ENCODE measurements at places on chromosomes 7 and 10. TPM values are rescaled to one million over a fixed set of nuclear protein-coding genes. Genes with fewer than 3 reads are reported as not detected.

DNA sequence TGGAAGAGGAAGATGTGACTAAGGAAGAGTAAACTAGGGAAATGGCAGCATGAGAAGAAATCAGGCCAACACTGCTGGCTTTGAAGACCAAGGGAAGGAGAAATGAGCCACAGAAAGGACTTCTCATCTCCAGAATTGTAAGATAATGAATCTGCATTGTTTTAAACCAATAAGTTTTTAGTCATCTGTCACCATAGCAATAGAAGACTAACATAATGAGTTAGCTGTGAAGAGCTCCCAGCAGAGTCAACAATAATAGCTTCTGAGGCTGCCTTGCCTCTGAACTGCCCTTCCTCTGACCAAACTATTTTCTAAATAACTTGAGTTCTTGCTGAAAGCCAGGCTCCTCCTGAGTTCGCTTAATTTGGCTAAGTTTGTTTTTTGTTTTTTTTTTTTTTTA lies 103.6 kb downstream of the CACNA2D1 start:
- H3K27me3 ChIP-seq = no peaks in the 10 kb centered on the region
- H3K4me1 ChIP-seq = no peaks in the 10 kb centered on the region

- no peak overlapping the region for H3K4me3 ChIP-seq
- no peaks in the 10 kb centered on the region for H3K4me1 ChIP-seq
- H3K27ac ChIP-seq = no peak overlapping the region
- H3K27me3 ChIP-seq = no peaks in the 10 kb centered on the region
Measured at GRCh38 chr7:130223646-130224045, 16.0 kb downstream of the SSMEM1 start.

DNA sequence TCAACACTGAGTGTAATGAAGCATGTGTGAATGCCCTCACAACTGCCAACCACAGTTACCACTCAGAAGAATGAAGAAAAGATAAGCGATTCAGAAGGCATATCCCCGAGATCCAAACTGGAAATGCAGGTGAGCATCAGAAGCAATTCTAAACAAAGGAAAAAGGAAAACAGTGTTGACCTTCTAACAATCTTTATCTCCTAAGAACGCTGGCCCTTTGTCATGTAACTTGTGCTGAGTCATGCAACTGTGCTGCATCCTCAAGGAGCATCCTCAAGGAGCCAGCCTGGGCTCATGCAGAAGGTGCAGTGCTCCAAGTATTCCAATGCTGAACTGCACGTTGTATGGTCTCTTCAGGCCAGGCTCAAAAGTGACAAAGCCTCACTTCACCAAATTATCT lies 30.6 kb downstream of the SEC61G start:
- no peak overlapping the region for H3K4me3 ChIP-seq
- no peaks in the 10 kb centered on the region for H3K4me1 ChIP-seq
- no peaks in the 10 kb centered on the region for H3K36me3 ChIP-seq
- no peak for DNase-seq
- no peaks in the 10 kb centered on the region for H3K27me3 ChIP-seq

- no peaks in the 10 kb centered on the region for H3K36me3 ChIP-seq
- no peak overlapping the region for H3K27ac ChIP-seq
- no peaks in the 10 kb centered on the region for H3K27me3 ChIP-seq
- no peak overlapping the region for H3K4me3 ChIP-seq
- H3K4me1 ChIP-seq = no peaks in the 10 kb centered on the region
Measured at GRCh38 chr10:57664815-57665214, 602.9 kb downstream of the IPMK start.

GRCh38 chr10:110498087-110498981 lies 627 bp downstream of the DUSP5 start:
- no peaks in the 10 kb centered on the region for H3K36me3 ChIP-seq
- H3K27me3 ChIP-seq = peaks cover 24% of the 10 kb centered on the region
- H3K4me3 ChIP-seq = peak overlapping the region; percentile 64
- DNase-seq = peak; percentile 62

DNA sequence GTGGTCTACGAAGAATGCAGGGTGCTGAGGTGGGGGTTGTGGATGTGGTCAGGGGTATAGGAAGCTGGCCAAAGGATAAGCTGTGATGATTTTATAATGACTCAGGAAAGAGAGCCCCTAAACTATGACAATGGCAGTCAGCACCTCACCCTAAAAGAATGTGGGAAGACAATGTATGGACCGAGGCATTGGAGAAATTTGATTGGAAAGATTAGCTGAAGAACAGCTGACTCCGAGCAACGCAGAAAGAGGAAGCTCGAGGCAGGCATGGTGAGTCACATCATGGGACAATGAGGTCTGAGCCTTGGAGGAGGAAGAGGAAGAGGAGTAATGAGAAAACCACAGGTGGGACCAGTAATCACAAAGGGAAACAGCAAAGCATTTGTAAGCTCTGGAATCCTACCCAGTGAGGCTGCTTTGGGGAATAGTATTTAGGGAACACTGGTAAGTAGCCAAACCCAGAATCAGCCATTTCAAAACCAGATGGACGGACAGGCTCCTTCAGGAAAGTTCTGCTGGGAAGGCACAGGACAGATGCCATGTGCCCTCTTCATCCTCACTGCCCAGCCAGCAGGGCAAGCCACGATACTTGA lies 295.4 kb downstream of the PRPF18 start:
- DNase-seq = no peak
- H3K27me3 ChIP-seq = no peaks in the 10 kb centered on the region
- no peaks in the 10 kb centered on the region for H3K36me3 ChIP-seq
- H3K27ac ChIP-seq = no peak overlapping the region

GRCh38 chr7:39252916-39253315 lies 275.2 kb downstream of the POU6F2 start:
- no peaks in the 10 kb centered on the region for H3K36me3 ChIP-seq
- H3K27ac ChIP-seq = no peak overlapping the region
- DNase-seq = no peak

- peaks cover 80% of the 10 kb centered on the region for H3K36me3 ChIP-seq
- no peaks in the 10 kb centered on the region for H3K27me3 ChIP-seq
- no peak overlapping the region for H3K27ac ChIP-seq
Measured at GRCh38 chr7:140454657-140455015, 24.7 kb downstream of the MKRN1 start.

DNA sequence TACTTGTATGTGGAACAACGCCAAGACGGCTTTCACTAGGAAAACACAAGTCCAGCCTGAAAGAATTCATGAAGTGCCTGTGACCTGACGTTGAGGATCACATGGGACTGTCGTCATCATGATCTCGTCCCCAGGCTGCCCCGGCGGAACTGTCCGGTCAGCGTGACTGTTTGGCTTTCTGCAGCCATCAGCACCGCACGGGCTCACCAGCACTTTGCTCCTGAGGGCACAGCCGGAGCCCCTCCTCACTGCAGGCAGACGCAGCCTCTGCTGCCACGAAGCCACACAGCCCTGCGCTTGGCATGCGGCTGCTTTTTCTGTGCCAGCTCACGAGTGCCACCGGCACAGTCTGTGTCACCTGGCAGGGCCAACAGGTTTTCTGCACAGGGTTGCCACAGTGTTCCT lies 9.4 kb upstream of the GET4 start:
- H3K4me3 ChIP-seq = no peak overlapping the region
- no peaks in the 10 kb centered on the region for H3K27me3 ChIP-seq
- H3K27ac ChIP-seq = peak overlapping the region; percentile 55
- no peak for DNase-seq

GRCh38 chr10:26525586-26525985 lies 87.4 kb downstream of the APBB1IP start:
- H3K36me3 ChIP-seq = peaks cover 62% of the 10 kb centered on the region
- peak overlapping the region; percentile 55 for H3K27ac ChIP-seq
- H3K4me1 ChIP-seq = peaks cover 5% of the 10 kb centered on the region
- H3K4me3 ChIP-seq = no peak overlapping the region
- H3K27me3 ChIP-seq = no peaks in the 10 kb centered on the region

- H3K4me1 ChIP-seq = no peaks in the 10 kb centered on the region
- no peaks in the 10 kb centered on the region for H3K27me3 ChIP-seq
- H3K4me3 ChIP-seq = no peak overlapping the region
- no peak overlapping the region for H3K27ac ChIP-seq
Measured at GRCh38 chr10:51010977-51011376, 63.3 kb upstream of the PRKG1 start.

DNA sequence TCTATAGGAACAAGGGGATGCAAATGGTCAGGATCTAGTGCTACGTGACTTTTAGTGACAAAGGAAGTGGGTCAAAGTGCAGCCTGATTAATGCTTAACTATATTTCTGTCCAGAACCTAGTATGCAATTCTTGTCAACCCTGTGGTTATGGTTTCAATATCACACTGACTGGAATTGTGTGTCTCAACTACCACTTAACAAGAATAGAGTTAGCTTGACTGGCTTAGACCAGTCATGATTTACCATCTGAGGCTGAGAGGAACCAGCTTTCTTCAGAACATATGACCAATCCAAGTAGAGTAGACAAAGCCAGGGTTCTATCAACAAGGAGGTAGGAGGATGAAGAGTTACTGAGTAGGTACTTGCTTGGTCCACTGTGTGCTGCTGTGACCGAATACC lies 54.4 kb downstream of the MYPN start:
- no peak overlapping the region for H3K4me3 ChIP-seq
- no peak for DNase-seq
- no peaks in the 10 kb centered on the region for H3K27me3 ChIP-seq
- no peak overlapping the region for H3K27ac ChIP-seq
- no peaks in the 10 kb centered on the region for H3K4me1 ChIP-seq

DNA sequence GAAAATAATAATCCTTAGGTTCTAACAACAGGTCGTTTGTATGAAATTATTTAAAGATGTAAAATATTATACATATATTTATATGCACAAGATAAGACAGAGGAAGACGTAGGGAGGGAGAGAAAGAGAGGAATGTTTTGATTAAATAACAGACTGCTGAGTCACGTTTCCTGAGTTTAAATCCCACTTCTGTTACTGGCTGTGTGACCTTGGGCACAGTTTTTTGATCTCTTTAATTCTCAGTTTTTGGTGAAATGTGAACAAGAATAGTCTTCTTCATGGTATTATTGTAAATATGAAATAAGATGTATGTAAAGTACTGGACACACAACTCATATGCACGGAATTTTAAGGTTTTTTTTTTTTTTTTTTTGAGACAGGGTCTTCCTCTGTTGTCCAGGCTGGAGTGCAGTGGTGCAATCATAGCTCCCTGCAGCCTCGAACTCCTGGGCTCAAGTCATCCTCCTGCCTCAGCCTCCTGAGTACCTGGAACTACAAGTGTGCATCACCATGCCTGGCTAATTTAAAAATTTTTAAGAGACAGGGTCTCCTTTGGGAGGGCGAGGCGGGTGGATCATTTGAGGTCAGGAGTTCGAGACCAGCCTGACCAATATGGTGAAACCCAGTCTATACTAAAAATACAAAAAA lies 42.6 kb downstream of the BAMBI start:
- H3K27ac ChIP-seq = no peak overlapping the region
- DNase-seq = no peak
- H3K4me3 ChIP-seq = no peak overlapping the region
- H3K27me3 ChIP-seq = peaks cover 61% of the 10 kb centered on the region

DNA sequence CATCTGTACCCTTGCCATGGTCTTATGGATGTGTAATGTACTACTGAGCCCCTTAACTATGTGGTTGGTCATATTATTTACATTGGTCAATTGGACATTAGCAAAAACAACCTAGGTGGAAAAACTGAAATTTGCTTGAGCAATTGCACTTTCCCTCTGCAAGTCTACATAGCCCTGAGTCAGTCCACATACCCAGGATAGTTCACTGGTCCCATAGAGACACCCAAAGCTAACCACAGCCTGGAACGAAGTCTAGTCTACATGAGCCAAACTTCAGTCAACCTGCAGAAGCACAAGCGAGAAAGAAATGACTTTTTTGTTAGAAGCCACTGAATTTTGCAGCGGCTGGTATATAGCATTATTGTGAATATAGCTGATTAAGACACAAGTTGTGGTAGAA lies 37.6 kb upstream of the COL1A2 start:
- H3K36me3 ChIP-seq = no peaks in the 10 kb centered on the region
- H3K27ac ChIP-seq = no peak overlapping the region
- H3K4me3 ChIP-seq = no peak overlapping the region
- H3K27me3 ChIP-seq = no peaks in the 10 kb centered on the region
- DNase-seq = no peak

NEUROD6 gene
- polyA plus RNA-seq = not detected

IQUB gene
- polyA plus RNA-seq = 1.3 TPM

TMEM236 gene
- polyA plus RNA-seq = 0.33 TPM

MYO3A gene
- 3.1 TPM for polyA plus RNA-seq

PLA2G12B gene
- polyA plus RNA-seq = 3.3 TPM

All from left lung (tissue), 14 donors.